ENCODE measurements at places on chromosomes 5 and 9.

DNA sequence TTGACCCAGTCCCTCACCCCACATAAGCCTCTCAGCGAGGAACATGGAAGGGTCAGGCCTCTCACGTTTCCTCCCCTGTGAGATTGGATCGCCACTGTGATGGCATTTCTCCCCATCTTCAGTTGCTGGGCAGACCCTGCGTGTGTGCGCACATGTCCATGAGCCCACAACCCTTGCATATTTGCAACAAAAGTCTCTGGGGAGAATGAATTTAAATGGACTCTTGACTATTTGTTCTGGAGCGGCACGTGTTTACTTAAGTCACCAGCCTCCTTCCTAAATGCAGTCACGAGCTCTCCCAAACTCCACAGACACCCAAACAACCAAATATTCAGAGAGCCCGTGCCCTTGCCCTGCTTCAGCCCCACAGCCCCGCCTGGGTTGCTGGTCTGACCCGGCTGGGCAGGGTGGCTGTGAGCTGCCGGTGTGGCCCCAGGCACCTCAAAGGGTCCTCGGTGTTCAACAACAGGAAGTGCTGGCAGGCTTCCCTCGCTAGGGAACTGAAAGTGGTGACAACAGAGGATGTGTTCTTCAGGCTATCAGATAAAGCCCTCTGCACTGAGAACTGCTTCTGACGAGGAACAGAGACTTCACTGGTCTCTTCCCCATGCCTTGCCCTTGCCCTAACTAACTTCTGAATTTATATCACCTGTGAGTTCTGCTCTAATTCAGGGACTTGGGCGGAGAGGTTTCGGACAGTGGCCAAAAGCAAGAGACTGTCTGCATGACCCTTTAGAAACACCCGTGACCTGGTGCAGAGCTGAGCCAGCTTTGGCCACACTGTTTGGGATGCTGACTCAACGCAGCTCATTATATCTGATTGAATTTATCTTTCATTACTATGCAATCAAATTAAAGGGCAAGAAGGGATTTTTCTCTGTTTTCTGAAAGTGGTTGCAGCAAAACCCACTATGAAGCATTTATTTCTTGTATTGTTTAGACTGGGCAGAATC, 19.2 kb upstream of the CD180 start:
- peak; percentile 62 for DNase-seq

- no peak for DNase-seq
Observed at GRCh38 chr9:99579964-99580363, 241.7 kb upstream of the NR4A3 start.

GRCh38 chr5:22053195-22053594, 799.9 kb downstream of the CDH12 start:
- DNase-seq: no peak

DNA sequence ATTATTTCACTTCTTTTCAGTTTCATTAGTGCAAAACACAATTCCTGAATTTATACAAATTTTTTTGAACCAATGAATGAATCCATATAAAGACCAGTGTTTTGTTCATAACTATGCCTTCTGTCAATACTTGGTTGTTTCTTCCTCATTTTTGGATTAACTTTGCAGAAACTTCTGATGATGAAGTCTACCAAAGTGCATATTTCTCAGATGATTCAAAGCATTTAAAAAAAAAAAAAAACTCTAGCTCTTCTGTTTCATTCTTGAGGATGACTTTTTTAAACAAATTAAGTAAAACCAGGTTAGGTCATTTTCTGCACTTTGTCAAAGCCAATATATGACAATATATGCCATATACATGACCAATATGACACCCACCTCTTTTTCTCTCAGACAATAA, 92.6 kb downstream of the CHSY3 start:
- DNase-seq: no peak

DNA sequence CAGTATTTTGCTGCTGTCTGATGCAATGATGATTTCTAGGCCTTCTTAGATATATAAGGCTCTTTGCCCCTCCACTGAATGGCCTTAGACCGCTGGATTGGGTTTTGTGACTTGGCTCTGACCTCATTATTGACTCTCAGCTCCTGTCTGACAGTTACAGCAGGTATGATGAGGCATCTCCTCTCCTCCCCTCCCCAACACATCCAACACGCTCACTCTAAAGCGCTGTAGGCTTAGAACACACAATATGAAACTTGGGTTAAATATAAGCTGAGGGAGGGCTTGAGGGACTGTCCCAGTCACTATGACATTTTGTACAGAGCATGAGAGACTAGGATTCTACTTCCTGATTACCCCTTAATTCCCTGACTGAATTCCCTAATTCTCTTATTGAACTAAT, 18.8 kb upstream of the CER1 start:
- DNase-seq: no peak

DNA sequence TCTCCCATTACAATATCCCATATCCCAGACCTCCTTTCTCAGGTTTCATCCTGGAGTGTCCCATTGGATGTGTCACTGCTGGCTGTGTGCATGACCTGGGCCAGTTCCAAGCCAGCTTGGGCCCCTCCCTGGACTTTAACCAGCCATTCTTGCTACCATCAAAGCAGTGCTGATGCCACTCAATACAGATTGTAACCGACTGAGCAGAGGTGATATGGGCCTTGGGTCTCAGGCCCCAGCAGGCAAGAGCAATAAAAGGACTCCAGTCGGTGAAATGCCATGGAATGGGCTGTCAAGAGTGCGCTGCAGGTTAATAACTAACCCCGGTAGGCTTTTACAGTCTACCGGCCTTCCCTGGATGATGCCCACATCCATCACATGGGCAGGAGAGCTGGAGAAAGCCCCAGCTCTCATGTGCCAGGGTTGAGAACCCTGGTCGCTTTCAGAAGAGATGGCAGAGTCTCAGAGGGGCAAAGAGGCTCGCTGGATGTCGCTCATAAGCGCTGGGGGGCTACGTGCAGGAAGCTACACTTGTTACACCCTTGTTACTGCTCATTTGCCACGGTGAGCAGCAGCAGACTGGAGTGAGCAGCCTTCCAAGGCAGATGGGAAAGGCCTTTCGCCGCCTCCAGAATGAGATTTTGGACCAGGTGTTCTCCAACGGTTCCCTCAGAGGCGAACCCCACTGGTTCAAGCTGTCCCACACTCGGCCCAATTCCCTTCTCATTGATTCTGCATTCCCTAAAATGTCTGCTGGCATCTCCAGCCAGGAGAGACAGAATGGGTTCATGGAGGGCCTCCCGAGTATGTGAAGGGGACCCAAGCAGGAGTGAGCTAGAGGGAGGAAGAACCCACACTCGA, 13.2 kb downstream of the EPB41L4B start:
- no peak for DNase-seq

- no peak for DNase-seq
Observed at GRCh38 chr5:82635561-82636288, 357.6 kb upstream of the RPS23 start.

DNA sequence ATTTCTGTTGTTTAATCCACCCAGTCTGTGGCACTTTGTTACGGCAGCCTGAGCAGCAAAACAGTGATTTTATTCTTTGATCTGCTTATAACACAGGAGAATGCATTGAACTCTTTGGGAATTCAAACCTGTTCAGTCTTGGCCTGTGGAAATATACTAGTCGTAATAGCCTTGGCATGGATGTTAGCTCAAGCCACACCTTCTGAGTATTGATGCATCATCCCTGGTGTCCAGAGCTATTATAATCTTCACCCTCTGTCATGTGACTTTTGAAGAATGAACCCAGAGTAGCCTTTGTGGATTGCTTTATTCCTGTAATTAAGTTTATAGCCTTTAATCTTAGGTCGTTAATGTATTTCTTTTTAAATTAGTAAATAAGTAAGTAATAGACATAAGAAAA, 50.8 kb upstream of the TEX48 start:
- no peak for DNase-seq

GRCh38 chr9:96342571-96343245, 40.7 kb upstream of the HSD17B3 start:
- no peak for DNase-seq

GRCh38 chr9:121216271-121216805, 14.7 kb upstream of the RAB14 start:
- no peak for DNase-seq

DNA sequence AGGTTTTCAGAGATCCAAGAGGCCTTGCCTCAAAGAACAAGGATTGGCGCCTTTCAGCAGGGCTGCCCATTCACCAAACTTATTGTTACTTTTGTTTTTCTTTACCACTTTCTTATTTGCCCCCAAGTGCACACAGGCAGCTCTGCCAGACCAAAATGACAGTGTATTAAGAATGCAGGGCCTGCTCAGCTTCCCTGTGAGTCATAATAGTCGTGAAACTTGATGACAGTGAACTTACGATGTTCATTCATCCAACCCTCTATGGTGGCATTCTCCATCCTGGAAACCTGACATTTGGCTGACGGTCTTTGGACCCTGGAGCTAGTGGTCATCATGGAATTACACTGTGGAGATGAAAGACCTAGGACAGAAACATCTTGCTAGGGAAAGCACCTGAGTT, 44.3 kb downstream of the UBE2QL1 start:
- no peak for DNase-seq

DNA sequence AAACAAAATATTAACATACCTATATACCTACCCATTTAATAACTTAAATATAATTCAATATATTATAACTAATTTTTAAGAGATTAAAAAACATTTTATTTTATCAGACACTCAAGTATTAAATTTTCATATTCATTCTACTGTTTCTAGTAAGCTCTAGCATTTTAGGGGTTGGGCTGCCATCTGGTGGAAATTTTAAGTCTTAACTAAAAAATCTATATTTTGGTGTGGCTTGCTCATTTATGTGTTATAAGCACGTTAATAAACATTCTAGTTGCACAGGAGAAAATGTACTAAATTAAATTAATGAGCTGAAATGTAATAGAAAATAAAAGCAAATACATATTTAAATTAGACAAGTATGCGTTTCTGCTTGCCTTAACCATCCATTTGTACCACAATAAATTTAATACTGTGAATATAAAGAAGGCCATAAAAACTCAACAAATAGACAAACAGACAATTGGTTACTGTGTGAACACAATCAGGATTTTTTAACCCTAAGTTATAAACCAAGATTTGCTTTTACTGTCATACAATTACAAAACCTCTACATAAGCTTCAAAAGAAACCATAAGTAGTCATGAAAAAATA, 1728.3 kb upstream of the CDH9 start:
- DNase-seq: no peak

DNA sequence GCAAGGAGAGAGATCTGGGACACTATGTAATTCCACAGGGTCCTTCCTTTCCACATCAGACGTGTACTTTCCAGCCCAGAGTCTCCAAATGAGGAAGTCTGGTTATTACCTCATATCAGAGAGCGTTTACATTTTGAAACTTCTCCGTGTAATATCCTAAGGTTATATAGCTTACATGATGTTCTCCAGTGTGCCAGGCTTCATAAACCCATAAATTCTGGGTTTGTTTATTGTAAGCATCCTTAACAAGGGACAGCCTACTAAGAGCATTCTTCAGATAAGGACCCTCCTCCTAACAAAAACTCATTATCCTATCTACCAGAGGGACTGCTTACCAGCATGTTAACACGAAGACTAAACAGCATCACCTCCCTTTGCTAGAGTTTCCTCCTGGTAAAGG, 17.9 kb downstream of the SRFBP1 start:
- no peak for DNase-seq

- no peak for DNase-seq
Observed at GRCh38 chr5:56856541-56857178, 41.3 kb downstream of the MAP3K1 start.

GRCh38 chr9:69816735-69817134, 3.9 kb upstream of the CFAP95 start:
- no peak for DNase-seq

- DNase-seq: no peak
Observed at GRCh38 chr5:18749763-18750162, 1115.5 kb downstream of the TAF11L14 start.

- DNase-seq: no peak
Observed at GRCh38 chr9:121560921-121561320, 61.3 kb upstream of the GGTA1 start.

DNA sequence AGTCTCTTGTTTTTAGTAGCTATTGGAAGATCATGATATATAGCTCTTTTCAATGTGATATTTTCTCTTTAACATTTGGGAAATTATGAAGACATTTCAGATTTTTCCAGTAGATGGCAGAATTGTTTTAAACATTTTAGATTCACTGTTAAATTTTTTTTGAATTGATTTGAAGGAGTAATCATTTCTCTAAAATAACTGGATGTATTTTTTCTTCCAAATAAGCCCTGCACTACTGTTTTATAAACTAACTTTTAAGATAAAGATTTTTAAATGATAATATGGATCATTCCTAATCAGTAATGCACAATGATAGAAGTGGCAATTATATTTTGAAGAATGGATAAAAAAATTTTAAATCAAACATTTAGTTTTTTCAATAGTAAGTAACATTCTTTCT, 14.2 kb downstream of the NDUFAF2 start:
- no peak for DNase-seq

- DNase-seq: no peak
Observed at GRCh38 chr9:89372230-89372816, 54.0 kb downstream of the SECISBP2 start.

GRCh38 chr9:131204285-131204684, 72.0 kb downstream of the FAM78A start:
- DNase-seq: peak; percentile 25

GRCh38 chr5:154176181-154176580, 14.4 kb upstream of the GALNT10 start:
- no peak for DNase-seq

- DNase-seq: no peak
Observed at GRCh38 chr5:173317852-173318251, 10.4 kb downstream of the STC2 start.

DNA sequence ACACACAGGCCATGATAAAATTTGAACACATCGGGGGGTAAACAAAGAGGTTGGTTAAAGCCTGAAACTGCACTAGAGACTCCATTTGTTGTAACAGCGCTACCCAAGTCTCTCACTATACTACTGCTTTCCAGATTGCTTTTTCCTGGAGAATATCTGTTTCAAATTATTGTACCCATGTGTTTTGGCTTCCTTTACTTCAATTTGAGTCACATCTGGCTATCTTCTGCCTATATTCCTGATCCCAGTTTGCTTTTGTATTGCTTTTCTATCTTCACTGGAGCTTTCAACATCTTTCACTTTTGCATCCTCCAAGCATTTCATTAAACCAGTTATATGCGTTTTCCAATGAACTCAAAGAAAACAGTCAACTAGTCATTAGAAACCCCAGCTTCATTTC, 404.7 kb downstream of the MLLT3 start:
- DNase-seq: no peak

- no peak for DNase-seq
Observed at GRCh38 chr9:91937056-91937455, 13.0 kb downstream of the ROR2 start.
